ENCODE measurements at places on chromosomes 2 and 18.
A peak's percentile ranks its signal among the peaks of the same experiment; 100 is the strongest.

- peak; percentile 35 for DNase-seq
Observed at GRCh38 chr18:23573626-23574431, 12.5 kb downstream of the NPC1 start.

DNA sequence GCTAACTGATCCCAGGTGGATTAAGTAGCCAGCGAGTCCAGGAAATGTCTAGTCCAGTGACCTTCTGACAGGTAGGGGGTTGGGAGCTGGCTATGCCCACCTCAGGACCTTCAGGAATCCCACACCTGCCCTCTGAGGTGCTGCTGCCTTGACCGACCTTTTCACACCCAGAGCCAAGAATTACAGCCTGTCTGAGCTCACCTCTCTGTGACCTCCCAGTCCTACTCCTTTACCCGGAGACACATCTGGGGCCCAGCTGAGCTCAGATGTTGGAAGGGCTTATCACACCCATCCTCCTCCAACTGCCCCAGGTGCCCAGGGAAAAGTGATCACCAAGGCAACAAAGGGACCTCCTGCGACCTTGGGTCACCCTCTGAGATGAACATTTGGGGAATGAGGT, 413.3 kb upstream of the TNP1 start:
- no peak for DNase-seq

DNA sequence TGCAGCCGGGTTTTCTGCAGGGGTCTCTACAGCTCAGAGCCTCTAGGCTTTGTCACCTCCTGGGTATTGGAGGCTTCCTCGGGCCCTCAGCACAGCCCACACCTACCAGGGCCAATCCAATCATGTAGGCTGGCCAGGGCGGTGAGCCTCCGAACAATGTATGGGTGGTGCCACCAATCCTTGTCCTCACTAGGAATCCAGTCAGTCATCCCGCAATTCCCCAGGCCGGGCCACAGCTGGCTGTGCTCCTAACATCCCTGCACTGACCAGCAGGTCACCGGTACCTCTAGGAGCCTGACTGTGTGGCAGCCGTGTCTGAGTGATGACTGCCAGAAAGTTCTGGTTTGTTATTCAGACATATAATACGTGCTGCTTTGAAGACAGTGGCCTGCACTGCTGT, 129.4 kb downstream of the SH3RF3 start:
- DNase-seq, result no peak

DNA sequence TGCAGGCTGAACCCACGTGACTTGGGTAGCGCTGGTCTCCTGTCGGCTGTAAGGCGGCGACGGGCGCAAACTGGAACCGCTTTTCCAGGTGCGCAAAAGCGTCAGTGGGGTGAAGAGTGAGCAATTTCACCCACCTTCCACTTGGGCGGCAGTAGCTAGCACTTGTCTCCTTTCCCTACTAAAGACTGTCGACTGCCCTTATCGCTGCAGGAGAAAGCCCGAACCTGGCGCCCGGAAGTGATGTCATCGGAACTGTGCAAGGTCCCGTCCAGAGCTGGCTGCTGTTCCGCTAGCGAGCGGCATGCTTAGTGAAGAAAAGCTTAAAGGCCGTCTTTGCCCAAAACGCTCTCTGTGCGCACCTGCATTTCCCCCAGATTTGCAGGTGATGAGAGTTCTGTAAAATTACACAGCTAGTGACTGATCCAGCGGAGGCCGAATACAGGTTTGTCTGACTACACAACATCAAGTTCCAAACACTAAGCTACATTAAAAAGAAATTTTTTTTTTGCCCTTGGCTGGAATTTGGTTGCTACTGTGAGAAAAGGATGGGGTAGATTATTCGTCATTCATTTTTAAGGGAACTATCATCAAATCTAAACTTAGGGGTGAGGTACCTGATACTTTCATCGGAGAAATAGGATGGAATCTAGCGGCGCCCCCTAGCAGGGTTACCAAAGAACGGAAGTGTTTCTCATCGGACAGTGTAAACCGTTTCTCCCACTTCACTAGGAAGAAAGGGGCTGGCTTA, at the start of gene OSGEPL1:
TSS of gene OSGEPL1 (minus strand) at position 242 of the 748 bp plus-strand sequence. CDS start 1,152 bp downstream, outside the sequence.
- DNase-seq, result peak; percentile 93

GRCh38 chr2:12010779-12011178, 264.3 kb downstream of the LPIN1 start:
- DNase-seq, result no peak

DNA sequence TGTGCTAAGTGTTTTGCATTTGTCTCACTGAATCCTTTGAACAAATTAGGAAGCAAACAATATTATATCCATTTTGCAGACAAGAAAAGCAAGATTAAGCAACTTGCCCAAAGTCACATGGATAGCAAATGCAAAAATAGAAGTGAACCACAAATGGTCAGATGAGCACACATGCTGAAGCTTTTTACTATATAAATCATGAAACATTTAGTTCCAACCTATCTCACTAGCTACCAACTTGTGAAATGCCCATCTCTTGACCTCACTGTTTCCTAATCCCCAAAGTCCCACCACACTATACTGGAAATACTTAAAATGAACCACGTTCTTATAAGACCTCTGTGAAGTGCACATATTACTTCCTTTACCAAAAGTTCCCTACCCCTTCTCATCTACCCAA, 380.5 kb downstream of the ERBB4 start:
- no peak for DNase-seq

DNA sequence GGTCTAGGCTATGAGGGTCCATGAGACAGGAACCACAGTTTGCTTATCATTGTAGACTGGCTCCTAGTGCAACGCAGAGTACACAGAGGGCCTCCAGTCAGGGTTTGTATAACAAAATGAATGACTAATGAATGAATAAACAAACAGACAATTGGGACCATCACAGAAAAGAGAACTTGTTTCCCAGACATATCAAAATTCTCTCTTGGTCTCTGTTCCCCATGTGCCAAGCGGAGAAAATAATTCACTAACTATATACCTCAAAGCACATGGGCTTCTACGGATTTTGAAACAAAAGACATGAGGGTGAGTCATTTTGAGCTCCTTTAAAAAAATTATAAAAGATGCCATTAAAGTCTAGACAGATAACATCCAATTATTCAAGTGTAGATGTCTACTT, 28.0 kb downstream of the INO80C start:
- DNase-seq, result no peak

- no peak for DNase-seq
Observed at GRCh38 chr2:161947836-161948235, 126.2 kb downstream of the DPP4 start.

GRCh38 chr2:210555555-210555954, 844 bp upstream of the CPS1 start:
- no peak for DNase-seq

DNA sequence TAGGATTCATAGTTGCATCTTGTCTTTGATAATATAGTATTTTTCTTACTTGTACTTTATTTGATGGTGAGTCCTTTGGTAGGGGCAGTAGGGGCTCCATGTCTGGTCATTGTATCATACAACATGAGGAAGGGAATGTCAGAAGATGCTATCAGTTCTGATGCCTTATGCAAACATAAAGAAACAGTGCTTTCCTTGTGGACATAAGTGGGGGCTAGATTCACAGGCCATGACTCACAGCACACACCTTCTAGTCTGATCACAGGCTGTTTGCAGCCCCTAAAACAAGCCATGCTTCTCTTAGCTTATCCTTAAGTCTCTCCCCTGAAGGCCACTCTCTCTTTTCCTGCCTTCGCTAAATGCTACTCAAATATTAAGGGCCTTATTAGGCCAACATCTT, 10.7 kb upstream of the SLC14A1 start:
- DNase-seq, result no peak

DNA sequence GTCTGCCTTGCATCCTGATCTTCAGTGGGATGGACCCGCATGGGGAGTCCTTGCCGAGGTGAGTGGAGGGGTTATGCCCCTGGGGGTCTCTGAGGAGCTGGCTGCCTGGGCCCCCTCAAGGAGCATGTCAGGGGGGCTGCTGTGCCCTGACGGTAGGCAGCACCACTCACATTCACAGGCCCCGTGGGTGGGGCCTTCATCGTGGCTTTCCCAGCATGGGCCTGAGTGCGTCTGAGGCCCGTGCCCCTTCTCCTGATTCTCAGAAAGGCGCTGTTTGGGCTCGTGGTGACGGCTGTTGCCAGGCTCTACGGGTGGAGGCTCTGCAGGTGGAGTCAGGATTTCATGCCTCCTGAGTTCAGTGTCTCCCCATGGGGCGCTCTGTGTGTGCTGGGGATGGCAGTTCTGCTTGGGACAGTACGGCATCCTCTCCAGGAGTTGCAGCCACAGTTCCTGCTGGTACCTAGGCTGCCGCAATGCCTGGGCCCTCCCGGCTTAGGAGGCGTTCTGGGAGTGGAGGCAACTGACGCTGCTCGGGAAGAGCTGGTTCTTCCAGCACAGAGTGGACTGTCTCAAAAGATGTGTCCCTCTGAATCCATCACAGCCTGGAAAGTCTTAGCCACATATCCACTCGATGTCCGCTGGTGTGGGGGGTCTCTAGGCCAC, 57.3 kb downstream of the NTSR2 start:
- DNase-seq, result no peak

DNA sequence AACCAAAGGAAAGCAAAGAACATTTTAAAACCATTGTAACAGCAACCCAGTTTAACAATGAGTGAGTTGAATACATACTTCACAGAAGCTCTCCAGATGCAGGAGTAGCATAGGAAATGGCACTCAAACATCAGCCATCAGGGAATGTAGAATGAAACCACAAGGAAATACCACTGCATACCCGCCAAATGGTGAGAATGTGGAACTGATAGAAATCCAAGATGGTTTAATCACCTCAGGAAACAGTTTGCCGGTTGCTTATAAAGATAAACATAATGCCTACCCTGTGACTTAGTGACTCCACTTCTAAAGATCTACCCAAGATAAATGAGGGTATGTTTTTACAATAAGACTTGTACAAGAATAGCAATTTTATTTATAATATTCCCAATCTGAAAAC, 132.0 kb downstream of the GALNT1 start:
- DNase-seq, result no peak

- no peak for DNase-seq
Observed at GRCh38 chr2:179354296-179354695, 89.7 kb upstream of the SESTD1 start.

DNA sequence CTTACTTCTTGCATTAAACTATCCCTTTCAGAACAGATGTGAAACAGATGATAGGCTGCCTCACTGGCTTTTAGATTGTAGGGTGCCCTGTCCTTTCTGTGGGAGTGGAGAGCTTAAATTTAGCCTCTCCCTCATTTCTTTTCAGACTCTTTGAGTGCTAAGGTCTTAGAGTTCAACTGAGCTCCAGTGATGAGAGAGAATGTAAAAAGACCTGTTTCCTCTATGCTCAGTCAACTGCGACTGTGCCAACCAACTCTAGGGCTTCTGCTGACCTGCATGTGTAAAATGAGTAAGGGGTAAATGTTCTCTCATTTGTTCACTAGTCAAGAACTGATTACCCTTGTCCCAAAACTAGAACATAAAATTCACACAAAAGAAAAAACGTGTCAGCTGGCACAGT, 104.8 kb upstream of the TGFA start:
- DNase-seq, result no peak

DNA sequence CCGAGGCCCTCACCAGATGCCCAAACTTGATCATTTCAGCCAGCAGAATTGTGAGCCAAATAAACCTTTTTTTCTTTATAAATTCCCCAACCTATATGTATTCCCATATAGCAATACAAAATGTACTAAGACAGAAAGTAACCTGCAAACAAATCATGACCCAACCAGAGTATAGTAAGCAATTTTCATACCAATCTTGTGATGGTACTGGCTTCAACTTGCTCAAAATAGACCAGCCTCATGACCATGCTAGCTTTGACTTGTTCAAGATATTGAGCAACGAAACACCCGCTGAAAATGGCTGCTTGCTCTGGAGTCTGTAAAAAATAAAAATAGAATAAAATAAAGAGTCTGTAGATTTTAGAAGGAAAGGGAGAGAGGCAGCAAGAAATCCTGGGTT, 97.6 kb downstream of the C1D start:
- DNase-seq, result no peak

DNA sequence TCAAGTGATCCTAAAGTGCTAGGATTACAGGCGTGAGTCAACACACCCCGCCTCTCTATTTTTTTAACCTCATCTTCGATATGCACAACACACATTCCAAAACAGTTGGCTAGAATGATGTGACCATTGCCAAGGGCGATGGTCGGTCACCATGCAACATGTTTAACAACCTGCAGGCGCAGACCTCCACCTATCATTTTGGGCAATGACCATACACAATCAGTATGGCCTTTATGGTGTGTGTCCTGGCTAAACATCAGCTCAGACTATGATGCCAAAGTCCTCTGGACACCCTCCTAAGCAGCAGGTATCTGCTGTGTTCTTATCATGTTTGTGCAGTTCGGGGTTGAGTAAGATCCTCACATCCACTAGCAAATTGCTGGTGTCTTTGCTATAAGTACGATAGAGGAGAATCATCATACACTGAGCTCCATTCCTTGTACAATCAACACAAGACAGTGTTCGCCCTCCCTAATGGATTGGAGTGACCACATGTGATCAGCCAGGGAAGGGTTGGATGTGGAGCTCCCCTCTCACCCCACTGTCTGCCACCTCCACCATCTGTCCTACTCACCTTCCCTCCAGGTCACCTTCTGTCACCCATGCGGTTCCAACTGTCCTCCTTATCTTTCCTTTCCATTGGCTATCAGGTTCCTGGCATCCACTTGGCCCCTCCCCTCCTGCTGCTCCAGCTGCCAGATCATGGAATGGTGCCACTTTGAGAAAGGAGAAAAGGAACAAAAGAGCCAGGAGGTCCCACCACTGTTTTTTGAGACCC, 7.9 kb upstream of the RNF152 start:
- DNase-seq, result no peak

DNA sequence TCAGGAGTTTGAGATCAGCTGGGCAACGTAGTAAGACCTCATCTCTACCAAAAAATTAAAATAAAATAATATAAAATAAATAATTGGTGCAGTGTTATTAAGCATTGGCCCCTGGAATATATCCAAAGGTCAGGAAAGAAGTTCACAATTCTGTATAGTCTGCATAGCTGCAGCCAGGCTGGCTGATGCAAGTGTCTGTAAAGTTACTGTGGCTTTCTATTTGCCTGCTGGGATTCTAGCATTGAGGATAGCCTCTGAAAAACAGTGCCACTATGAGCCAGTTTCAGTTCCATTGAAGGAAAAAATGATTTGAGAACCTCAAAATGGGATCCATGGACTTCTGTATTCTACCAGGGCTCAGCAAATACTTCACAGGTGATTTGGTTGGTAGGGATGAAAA, 208.6 kb downstream of the PARD3B start:
- no peak for DNase-seq

All from stimulated activated naive CD4-positive, alpha-beta T cell treated with Interleukin-2 at 50 U/mL for 16 hours (primary cell).